Activated T-helper 17 cell treated with anti-CD3 and anti-CD28 coated beads, Interleukin-2, amount 50 U/mL, for 72 hours (primary cell): ENCODE measurements at places on chromosomes 5 and 9.

DNA sequence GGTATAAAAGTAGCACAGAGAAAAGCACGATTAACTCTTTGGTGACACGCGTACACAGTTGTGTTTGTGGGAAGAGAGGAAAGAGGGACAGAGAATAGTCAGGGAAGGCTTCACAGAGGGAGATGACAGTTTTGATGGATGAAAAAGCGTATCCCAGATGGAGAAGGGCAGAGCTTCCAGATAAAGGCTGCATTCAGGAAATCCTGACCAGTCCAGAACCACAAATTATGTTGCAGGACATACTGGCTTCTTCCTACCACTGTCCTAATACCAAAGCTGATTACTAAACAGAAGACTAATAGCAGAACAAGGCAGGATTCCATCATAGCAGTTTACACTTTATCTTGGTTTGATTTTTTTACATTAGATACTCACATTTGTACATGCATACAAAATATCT is 34.5 kb downstream of the SLC31A2 start:
- H3K4me3 ChIP-seq, result no peak overlapping the region
- no peak for ATAC-seq
- no peaks in the 10 kb centered on the region for H3K27me3 ChIP-seq
- H3K36me3 ChIP-seq, result peaks cover 96% of the 10 kb centered on the region

DNA sequence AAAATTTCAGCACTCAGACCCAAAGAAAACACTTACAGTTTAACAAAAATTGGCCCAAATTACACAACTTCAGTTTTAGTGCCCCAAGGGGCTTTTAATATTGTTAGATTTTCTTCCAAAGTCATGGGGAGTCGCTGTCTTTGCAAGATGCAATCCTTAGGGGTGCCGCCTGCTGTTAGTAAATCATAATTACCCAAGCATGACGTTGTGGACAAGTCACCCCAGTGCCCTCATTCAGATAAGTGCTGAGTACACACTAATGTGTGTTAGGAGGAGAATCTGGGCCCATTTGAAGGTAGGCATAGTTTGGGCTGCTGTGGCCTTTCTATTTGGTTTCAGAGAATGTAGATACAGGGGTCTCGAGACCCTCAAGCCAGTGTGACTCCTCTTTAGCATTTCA is 138.1 kb downstream of the SV2C start:
- H3K4me3 ChIP-seq, result no peak overlapping the region
- no peak for ATAC-seq
- no peaks in the 10 kb centered on the region for H3K4me1 ChIP-seq
- H3K27ac ChIP-seq, result no peak overlapping the region
- no peaks in the 10 kb centered on the region for H3K27me3 ChIP-seq

- no peaks in the 10 kb centered on the region for H3K36me3 ChIP-seq
- no peaks in the 10 kb centered on the region for H3K27me3 ChIP-seq
- H3K4me1 ChIP-seq, result no peaks in the 10 kb centered on the region
- ATAC-seq, result no peak
- H3K4me3 ChIP-seq, result no peak overlapping the region
- H3K27ac ChIP-seq, result no peak overlapping the region
Observed at GRCh38 chr9:110812886-110813285, 144.3 kb downstream of the MUSK start.

DNA sequence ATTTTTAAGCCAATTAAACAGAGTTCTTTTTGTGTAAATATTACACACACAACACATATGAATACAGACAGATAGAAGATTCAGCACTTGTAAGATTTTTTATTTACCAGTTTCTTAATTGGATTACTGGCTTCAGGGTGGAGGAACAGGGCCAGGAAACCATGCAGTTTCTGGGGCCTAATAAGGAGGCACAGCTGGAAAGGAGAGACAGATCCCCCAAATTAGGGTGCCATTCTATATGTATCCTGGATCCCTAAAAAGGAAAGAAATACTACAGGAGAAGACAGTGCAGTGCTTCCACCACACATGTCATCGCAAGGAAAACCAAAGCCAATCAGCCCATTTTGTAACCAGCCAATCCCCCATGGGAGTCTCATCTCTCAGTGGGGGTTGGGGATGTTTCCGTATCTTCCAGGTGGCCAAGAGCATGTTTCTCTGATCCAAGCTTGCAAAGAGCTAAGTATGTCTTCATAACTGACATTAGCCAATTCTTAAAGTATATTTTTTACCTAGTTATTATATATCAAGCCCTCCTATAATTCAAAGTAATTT is 15.8 kb upstream of the ABO start:
- no peak overlapping the region for H3K4me3 ChIP-seq
- no peaks in the 10 kb centered on the region for H3K4me1 ChIP-seq
- H3K27me3 ChIP-seq, result peaks cover 14% of the 10 kb centered on the region
- H3K36me3 ChIP-seq, result no peaks in the 10 kb centered on the region

GRCh38 chr5:141855265-141856036 is 22.8 kb downstream of the PCDH1 start:
- no peak overlapping the region for H3K4me3 ChIP-seq
- H3K27ac ChIP-seq, result no peak overlapping the region
- no peaks in the 10 kb centered on the region for H3K36me3 ChIP-seq
- ATAC-seq, result no peak

DNA sequence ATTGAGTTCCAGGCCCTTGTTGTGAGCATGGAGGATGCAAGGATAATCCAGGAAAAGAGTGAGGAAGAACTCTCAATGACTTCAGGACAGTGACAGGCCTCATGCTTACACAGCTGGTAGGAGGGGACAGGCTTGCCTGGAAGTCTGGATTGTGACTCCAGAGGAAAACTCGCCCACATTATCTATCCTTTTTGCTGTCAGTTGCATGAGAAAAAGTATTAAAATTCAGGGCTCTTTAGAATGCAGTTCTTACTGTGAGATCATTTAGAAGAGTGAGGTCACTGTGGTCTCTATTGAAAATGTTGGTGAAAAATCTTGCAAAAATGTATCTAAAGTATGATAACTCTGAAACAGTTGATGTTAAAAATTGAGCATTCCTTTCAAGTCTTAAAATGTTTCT is 30.5 kb downstream of the NTRK2 start:
- H3K27ac ChIP-seq, result no peak overlapping the region
- no peak for ATAC-seq
- H3K27me3 ChIP-seq, result no peaks in the 10 kb centered on the region
- peaks cover under 1% of the 10 kb centered on the region for H3K36me3 ChIP-seq
